ENCODE measurements at places on chromosomes 6 and 20.

GRCh38 chr20:33858666-33859065, 47.5 kb downstream of the CHMP4B start:
- no peak for DNase-seq

GRCh38 chr6:139693735-139694134, 319.3 kb upstream of the CITED2 start:
- no peak for DNase-seq

DNA sequence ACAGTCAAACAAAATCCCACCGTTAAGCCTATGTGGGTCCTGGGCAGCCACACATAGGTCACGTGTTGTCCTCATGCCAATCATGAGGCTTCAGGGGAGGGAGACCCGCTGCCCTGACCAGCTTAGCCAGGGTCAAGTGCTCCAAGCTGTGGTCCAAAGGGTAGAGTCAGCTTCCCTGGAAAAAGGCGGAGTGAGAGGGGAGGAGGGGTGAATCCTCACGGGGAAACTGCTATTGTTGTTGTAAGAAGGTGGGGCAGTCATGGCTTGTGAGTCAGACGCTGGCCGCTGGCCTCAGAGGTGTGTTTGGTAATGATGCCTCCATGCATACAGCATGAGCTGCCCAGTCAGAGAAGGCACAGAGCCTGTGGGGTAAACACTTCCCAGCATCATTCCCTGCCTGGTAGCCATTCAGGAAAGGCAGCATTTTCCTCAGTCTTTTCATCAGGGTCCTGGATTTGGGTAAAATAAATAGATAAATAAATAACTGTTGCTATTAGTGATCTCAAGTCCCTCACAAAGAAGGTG, 8.7 kb downstream of the CST3 start:
- no peak for DNase-seq

GRCh38 chr6:109662192-109662591, 28.8 kb downstream of the AK9 start:
- DNase-seq: no peak

DNA sequence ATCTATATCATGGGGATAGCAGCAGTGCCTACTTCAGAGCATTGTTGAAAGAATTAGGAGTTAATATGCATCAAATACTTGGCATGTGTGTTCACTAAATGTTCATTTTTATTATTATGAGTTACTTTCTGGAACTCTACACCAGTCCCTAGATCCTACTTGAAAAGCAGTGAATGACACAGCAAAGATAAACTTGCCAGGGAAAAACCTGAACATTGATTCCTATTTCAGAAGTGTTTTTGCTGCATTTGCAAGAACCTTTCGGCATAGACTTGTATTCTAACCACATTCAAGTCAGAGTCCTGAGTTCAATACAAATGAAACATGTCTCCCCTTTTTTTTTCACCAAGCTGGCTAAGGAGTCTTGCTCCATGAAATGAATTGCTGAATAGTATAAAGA, 187.4 kb upstream of the TAB2 start:
- DNase-seq: no peak

GRCh38 chr6:4922488-4923037, 81.3 kb downstream of the RPP40 start:
- DNase-seq: no peak

DNA sequence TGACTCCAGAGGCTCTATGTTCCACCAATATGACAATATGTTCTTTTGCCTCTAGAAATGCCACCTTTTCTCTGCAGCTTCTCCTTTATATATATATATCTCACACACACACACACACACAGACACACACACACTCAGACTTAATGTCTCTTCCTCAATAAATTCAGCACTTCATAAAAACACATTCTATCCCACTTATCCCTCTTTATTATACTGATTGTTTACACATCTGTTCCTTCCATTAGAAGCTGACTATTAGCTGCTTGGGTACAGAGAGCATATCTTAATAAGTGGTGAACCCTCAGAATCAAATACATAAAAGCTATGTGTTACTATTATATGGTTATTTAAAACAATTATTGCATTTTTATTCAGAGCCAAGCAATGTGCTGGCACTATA, 23.3 kb downstream of the NRSN1 start:
- DNase-seq: no peak

- DNase-seq: no peak
These were observed 192.2 kb upstream of the DTNBP1 start for GRCh38 chr6:15854826-15855710.

GRCh38 chr6:11188161-11188915, 44.1 kb downstream of the NEDD9 start:
- DNase-seq: no peak

DNA sequence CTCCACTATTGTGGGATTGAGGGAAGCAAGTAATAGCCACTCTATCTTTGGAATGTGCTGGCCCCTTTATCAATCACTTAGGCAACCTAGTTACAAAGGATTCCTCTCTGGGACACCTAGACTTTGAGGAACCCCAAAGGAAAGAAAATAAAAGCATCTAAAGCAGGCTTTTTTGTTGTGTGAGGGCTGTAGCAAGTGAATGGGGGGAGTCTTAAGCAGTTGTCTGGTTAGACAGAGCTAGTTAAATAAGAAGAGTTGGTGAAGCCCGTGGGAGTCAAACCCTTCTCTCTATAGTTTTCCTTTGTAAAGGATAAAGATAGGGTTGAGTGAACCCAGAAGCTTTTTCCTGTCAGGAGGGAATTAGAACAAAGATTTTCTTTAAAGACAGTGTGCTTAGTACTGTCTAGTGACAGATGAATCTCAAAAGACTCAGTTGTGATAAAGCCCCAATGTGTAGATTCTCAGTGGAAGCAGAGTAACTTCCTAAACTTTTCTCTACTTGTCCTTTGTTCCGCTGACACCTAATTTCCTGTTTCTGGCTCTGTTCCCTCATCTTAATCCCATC, 63.3 kb downstream of the HDGFL1 start:
- DNase-seq: no peak

- DNase-seq: peak; percentile 4
These were observed 497.8 kb upstream of the ARID1B start for GRCh38 chr6:156279261-156279969.

- DNase-seq: no peak
These were observed 336.3 kb upstream of the PTCHD4 start for GRCh38 chr6:48447251-48447650.

GRCh38 chr6:146481527-146481926, 62.1 kb upstream of the RAB32 start:
- DNase-seq: no peak

- DNase-seq: no peak
These were observed 5.5 kb downstream of the SLC32A1 start for GRCh38 chr20:38729767-38730166.

- no peak for DNase-seq
These were observed 317.6 kb downstream of the HDGFL1 start for GRCh38 chr6:22886650-22887581.

DNA sequence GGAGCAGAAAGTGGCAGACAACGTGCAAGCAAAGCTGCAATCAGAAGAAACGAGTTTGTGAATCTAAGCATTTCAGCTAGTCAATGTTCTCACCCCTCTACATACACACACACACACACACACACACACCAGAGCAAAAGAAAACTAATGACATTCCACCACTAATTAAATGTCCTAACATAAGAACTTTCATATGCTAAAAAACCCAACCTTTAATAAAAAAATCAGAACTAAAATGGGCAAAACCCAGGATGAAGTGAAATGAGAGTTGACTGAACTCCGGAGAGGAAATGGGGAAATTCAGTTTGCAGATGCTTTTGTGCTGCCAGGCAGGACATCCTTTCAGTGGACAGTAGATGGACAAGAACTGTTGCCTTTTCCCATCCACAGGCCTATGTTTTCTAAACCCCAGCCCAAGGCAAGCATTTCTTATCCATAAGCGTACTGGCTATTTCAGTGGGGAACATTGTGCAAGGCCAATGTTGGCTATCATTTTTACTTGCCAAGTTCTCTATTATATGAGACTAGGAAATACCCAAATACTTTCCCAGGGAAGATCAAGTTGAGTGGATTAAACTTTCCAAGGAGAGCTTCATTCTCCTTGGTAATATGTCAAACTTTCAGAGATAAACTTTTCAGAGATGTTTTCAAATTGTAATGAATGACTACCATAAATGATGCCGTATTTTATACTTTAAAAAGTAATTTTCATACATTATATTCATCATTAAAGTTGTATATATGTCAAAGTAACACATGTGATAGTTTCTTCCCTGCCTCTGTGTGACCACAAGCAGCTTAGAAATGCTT, 27.3 kb downstream of the RIN2 start:
- no peak for DNase-seq

- no peak for DNase-seq
These were observed 18.8 kb downstream of the RBL1 start for GRCh38 chr20:37077009-37077408.

DNA sequence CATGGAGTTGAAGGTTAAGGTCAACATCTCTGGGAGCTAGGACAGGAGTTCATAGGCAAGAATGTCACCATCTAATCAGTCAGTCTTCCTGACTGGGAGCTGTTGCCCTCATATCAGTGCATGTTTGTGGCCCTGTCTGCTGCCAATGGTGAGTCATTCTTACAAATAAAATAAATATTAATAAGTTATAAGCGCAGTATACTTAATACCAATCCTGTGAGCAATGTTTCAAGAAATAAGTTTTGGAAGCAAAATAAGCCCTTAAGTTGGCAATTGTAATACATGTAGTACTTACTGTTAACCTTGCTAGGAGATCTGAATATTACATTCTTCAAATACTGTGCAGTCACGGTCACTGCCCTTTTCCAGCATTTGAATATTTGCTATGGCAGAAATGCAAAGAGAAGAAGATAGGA, 20.2 kb upstream of the MDGA1 start:
- no peak for DNase-seq

GRCh38 chr6:26158076-26158580, 70.9 kb downstream of the HFE start:
- no peak for DNase-seq

- DNase-seq: no peak
These were observed 102.6 kb downstream of the C6orf118 start for GRCh38 chr6:165206798-165207197.

DNA sequence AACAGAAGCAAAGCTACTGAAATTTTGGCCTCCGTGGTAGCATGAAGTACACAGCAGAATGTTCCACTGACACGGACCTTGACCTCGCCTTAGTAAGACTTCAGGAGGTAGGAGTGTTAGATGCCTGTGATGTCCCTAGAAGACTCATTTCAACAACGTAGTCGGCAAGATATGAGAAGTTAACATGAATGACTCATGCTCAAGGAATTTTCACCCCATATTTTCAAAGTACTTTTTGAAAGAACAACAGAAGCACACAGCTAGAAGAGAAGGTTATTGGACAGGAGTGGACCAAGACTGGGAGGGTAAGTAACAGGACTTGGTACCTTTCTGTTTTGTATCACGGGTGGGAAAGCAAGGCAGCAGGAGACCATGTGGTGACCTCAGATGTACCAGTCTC, 78.0 kb downstream of the DZANK1 start:
- no peak for DNase-seq

- DNase-seq: no peak
These were observed at the start of gene CLVS2 for GRCh38 chr6:122995921-122996793. TSS of gene CLVS2 (plus strand) at chr6:122996235. CDS start at chr6:122997778, 1,543 bp downstream.

Measured in NCI-H1092 (cell line).